Keratinocyte (primary cell): ENCODE measurements at places on chromosomes 4 and X. TPM values are rescaled to one million over a fixed set of nuclear protein-coding genes. Genes with fewer than 3 reads are reported as not detected.

Gene CHRDL1
- polyA plus RNA-seq: not detected in 3 replicates

DNA sequence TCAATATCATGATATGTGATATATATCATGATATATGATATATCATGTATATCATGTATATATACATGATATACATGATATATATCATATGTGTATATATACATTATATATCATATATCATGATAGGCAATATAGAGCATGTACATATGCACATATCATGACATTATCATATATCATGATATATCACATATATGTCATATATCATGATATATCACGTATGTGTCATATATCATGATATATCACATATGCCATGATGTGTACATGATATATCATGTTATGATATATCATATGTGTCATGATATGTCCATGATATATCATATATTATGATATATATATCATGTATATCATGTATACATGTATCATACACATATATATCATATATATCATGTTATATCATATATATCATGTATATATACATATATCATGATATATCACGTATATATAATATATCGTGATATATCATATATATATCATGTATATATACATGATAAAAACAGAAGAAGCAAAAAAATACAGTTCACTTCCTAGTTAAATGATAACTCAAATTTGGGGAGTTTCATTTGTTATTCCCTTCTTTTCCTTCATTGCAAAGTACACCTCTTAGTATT, 670.1 kb upstream of the EPHA5 start:
- H3K27me3 ChIP-seq: no peaks in the 10 kb centered on the region
- H3K4me1 ChIP-seq: no peaks in the 10 kb centered on the region
- no peaks in the 10 kb centered on the region for H3K36me3 ChIP-seq
- no peak overlapping the region for H3K27ac ChIP-seq
- H3K4me3 ChIP-seq: no peak overlapping the region
- DNase-seq: no peak

DNA sequence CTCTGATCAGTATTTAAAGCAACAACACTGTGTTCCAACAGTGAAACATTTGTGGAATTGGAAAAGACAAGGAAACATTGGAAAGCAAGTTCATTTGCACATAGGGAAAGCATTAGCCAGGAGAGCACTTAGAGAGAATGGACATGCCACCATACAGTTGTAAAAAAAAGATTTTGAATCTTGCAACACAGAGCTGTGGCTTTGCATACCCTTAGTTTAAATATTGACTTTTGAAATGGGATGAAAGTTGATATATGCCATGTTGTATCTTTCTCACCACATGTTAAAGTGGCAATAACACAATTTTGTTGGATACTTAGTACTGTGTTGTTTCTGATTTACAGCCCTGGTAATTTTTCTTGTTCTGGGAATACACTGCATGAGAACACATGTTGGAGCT, 208.1 kb downstream of the BMPR1B start:
- no peaks in the 10 kb centered on the region for H3K36me3 ChIP-seq
- H3K27me3 ChIP-seq: no peaks in the 10 kb centered on the region
- H3K27ac ChIP-seq: no peak overlapping the region
- no peak overlapping the region for H3K4me3 ChIP-seq
- H3K4me1 ChIP-seq: no peaks in the 10 kb centered on the region

DNA sequence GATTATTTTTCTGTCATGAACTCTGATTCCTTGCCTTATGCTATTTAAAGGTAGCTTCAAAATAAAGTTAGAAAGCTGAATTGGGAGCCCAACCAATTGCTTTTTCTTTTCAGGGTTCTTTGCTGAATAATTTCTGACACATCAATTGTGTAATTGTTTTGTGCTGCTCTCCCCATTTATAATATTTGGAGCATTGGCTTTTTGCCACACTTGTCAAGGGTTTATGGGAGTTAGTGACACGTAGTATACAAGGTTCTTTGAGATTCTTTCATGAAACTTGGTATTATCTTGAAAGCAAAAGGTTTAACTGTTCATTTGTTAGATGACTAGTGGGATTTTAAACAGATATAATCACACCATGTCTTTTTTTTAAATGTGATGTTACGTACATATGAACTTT, 80.9 kb downstream of the POLA1 start:
- no peaks in the 10 kb centered on the region for H3K27me3 ChIP-seq
- H3K27ac ChIP-seq: no peak overlapping the region
- DNase-seq: no peak

GRCh38 chr4:8331575-8331955, 62.0 kb downstream of the HTRA3 start:
- no peak for DNase-seq
- H3K27ac ChIP-seq: no peak overlapping the region
- no peak overlapping the region for H3K4me3 ChIP-seq
- no peaks in the 10 kb centered on the region for H3K36me3 ChIP-seq
- H3K27me3 ChIP-seq: no peaks in the 10 kb centered on the region
- peaks cover 16% of the 10 kb centered on the region for H3K4me1 ChIP-seq

DNA sequence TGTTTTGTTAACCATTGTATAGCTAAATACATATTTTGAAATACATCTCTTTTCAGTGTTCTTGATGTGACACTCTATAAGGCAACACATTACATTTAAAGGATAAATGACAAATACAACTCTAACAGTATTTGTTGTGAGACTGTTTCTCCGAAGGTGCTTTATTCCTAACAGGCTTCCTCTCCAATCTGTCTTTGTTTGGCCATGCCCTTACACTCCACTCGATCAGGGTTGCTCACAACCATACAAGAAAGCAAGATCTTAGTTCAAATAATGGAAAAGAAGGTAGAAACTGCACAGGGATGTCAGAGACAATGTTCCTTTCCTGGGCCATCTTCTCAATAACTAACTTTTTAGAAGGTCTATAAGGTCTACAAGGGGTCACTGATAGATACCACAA, 36.5 kb downstream of the AMMECR1 start:
- no peaks in the 10 kb centered on the region for H3K27me3 ChIP-seq
- H3K4me3 ChIP-seq: no peak overlapping the region
- H3K4me1 ChIP-seq: peaks cover 16% of the 10 kb centered on the region
- H3K36me3 ChIP-seq: no peaks in the 10 kb centered on the region
- no peak for DNase-seq
- H3K27ac ChIP-seq: no peak overlapping the region

GRCh38 chr4:78410676-78411075, 140.9 kb upstream of the ANXA3 start:
- no peaks in the 10 kb centered on the region for H3K27me3 ChIP-seq
- no peaks in the 10 kb centered on the region for H3K4me1 ChIP-seq
- DNase-seq: no peak
- H3K36me3 ChIP-seq: no peaks in the 10 kb centered on the region
- no peak overlapping the region for H3K4me3 ChIP-seq

DNA sequence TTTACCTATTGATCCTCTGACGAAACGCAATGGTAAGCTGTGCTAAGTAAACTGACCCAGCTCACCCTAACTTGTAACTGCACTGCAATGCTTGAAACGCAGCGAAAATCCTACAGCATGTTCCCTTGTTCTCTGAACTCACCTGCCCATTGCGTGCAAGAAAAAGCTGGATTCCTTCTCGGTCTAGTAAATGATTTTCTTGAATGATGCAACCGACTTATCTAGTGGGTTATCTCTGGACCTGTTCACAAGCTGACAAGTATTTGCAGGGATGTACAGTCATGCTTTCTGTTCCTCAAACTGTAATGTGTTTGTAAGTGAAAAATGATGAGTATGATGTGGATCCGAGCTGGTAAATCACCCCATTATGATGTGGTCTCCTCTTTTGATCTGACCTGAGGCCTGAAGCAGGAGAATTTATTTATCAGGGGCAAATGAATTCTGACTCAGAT, 140.1 kb downstream of the BTC start:
- H3K27ac ChIP-seq: peak overlapping the region; percentile 99
- peak overlapping the region; percentile 55 for H3K4me3 ChIP-seq
- DNase-seq: peak; percentile 82
- no peaks in the 10 kb centered on the region for H3K27me3 ChIP-seq
- H3K36me3 ChIP-seq: no peaks in the 10 kb centered on the region

DNA sequence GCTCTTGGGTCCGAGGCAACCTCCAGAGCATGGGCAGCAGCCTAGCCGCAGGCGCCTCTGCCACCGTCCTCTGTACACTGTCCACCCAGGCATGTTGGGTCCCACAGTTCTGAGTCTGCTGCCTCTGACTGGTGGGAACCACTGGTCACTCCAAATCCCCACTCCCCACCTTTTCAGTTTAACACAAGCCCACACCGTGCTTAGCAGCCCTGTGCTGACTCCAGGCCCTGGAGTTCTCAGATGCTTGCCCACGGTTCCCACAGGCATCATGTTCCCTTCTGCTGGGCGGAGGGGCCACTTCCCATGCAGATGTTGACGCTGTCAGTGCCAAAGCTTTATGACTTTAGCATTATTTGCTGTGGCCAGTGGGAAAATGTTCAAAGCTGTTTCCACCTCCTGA, 104.5 kb downstream of the SCD5 start:
- no peaks in the 10 kb centered on the region for H3K4me1 ChIP-seq
- no peak overlapping the region for H3K4me3 ChIP-seq
- DNase-seq: no peak
- no peaks in the 10 kb centered on the region for H3K27me3 ChIP-seq
- peaks cover 11% of the 10 kb centered on the region for H3K36me3 ChIP-seq

DNA sequence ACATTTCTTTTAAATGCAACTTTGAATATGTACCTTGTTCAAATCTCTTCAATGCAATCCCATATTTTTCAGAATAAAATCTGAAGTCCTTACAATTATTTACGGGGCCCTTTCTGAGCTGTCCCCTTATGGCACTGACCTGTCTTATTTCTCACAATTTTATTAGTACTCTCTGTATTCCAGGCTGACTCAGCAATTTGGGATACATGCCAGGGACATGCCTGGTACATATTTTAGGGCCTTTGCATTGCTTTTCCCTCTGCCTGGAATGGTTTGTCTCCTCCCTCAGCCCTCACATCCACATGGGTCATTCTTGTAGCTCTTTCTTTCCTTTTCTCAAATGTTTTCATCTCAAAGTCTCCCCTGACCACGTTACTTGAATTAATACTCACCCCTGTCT, 172.2 kb upstream of the TECRL start:
- H3K4me1 ChIP-seq: peaks cover 2% of the 10 kb centered on the region
- DNase-seq: no peak
- no peak overlapping the region for H3K4me3 ChIP-seq
- no peaks in the 10 kb centered on the region for H3K27me3 ChIP-seq

- H3K27ac ChIP-seq: no peak overlapping the region
- no peak for DNase-seq
- no peaks in the 10 kb centered on the region for H3K36me3 ChIP-seq
- no peaks in the 10 kb centered on the region for H3K27me3 ChIP-seq
- H3K4me3 ChIP-seq: no peak overlapping the region
Measured at GRCh38 chr4:21451032-21451431, 497.5 kb downstream of the KCNIP4 start.

Gene BEX5
- 0.58 to 1.8 TPM (median 1.5 TPM) in 3 replicates for polyA plus RNA-seq

DNA sequence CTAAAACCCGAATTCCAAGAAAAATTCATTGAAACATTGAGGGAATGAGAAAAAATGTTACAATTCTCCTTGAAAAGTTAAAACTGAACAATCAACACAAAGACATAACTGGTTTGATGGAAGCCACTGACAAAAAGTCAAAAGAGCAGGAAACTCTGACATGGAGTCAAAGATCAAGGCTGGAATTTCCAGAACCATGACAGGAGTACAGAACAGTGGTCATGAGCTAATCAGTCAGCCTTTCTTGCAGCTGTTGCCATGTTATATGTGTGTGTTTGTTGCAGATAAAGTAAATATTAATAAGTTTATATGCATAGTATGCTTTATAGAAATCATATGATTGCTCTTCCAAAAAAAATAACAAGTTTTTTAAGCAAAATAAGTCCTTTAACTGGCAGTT, 184.7 kb upstream of the HCCS start:
- H3K27ac ChIP-seq: no peak overlapping the region
- H3K4me3 ChIP-seq: no peak overlapping the region
- no peak for DNase-seq
- H3K36me3 ChIP-seq: no peaks in the 10 kb centered on the region

GRCh38 chr4:105765690-105766407, 57.3 kb downstream of the GSTCD start:
- peak overlapping the region; percentile 31 for H3K27ac ChIP-seq
- no peaks in the 10 kb centered on the region for H3K27me3 ChIP-seq
- no peak overlapping the region for H3K4me3 ChIP-seq
- H3K36me3 ChIP-seq: no peaks in the 10 kb centered on the region

DNA sequence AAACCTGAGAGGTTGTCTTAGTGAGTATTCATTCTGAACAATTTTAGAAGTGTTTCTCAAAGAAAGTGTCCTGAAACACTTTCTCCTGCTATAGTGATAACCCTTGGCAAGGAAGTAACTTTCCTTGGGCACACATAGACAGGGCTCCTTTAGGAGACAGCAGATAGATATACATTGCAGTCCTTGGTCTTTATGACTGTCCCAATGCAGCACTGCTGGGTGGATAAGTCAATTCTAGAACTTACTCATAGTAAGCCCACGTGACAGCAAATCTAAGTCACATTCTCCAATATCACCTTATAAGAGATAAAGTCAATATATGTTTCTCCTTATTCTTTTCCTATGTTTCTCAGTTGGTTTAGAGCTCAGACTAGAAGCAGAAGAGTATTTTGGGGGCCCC, 46.7 kb downstream of the GPRASP3 start:
- peaks cover 6% of the 10 kb centered on the region for H3K4me1 ChIP-seq
- no peaks in the 10 kb centered on the region for H3K36me3 ChIP-seq
- no peak overlapping the region for H3K4me3 ChIP-seq
- H3K27ac ChIP-seq: no peak overlapping the region
- H3K27me3 ChIP-seq: no peaks in the 10 kb centered on the region
- DNase-seq: no peak

Gene SPATA4
- 0.05 to 0.13 TPM (median 0.12 TPM) in 3 replicates for polyA plus RNA-seq

Gene SUPT20HL1
- polyA plus RNA-seq: not detected in 3 replicates

Gene BRS3
- not detected in 3 replicates for polyA plus RNA-seq

Gene ARSD
- 7.9 to 9.9 TPM (median 8.1 TPM) in 3 replicates for polyA plus RNA-seq

DNA sequence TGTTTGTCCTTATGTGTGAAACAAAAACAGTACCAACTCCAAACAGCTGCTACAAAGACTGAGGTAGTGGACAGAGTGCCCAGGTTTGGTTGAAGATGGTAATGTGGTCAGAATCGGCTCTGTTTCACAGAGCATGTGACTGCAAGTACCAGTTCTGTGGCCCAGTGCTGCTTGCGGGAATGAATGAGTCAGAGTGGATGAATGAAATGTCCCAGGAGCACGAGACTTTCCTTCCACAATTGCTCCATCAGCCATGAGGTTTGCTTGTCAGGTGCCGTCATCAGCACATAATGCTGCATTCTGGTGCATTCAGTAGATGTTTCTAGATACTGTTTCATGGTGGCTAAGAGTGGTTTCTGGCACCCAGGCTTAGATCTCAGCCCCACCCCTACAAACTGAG, 84.2 kb downstream of the GPR143 start:
- DNase-seq: no peak
- H3K4me1 ChIP-seq: peaks cover 4% of the 10 kb centered on the region
- H3K27me3 ChIP-seq: no peaks in the 10 kb centered on the region
- no peak overlapping the region for H3K27ac ChIP-seq
- H3K4me3 ChIP-seq: no peak overlapping the region

DNA sequence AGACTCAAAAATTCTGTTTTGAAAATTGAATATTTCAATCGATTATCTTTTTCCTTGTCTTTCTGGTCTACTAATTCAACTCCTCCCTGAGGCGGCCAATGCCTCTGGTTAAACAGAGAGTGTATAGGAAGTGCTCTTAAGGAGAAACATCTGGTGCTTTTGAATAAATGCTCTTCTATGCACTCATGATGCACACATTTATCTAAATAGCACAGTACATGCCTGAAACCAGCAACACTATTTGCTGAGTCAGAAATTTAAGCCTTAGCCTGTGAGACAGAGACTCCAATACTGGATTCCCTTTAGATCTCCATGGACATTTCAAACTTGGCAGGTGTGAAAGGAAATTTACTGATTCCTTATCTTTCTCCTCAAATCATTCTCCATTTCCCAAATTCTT, 118.6 kb downstream of the SLIT2 start:
- no peaks in the 10 kb centered on the region for H3K4me1 ChIP-seq
- no peaks in the 10 kb centered on the region for H3K36me3 ChIP-seq
- DNase-seq: no peak
- no peak overlapping the region for H3K4me3 ChIP-seq
